ENCODE measurements at places on chromosomes 2 and 18.

DNA sequence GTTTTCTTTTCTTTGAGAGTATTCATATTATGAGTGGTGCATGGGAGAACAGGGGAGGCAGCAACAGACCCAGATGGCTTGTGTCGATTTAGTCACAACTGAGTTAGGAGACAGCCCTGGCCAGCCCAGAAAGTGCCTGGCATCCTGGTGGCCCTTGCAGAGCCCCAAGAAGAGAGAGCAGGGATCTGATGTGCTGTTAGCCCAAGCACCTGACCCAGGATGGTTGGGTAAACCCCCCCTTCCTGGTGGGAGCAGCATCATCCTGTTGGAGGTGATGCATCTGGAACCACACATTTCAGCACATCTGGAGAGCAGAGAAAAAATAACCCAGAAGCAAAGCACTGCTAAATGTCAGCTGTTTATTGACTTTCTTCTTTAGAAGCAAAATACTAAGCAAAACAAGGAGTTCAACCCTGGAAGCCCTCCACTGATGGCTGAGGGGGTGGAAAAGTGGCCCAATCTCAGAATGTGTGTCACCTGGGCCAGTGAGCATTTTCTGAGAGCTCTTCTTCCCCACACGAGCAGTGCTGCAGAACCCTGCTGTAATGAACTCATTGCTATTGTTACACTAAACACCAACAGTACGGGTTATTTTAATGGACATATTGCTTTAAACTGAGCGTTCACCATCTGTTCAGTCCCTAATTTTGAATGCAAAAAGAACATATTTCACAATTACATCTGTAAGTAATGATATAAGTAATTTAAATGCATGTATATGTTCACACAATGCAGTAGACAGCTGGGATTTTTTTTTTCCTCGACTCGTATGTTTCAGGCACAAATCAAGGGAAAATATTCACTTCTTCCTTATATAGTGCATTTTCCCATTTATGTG, 100.6 kb upstream of the SMIM21 start:
- DNase-seq = peak; percentile 17

DNA sequence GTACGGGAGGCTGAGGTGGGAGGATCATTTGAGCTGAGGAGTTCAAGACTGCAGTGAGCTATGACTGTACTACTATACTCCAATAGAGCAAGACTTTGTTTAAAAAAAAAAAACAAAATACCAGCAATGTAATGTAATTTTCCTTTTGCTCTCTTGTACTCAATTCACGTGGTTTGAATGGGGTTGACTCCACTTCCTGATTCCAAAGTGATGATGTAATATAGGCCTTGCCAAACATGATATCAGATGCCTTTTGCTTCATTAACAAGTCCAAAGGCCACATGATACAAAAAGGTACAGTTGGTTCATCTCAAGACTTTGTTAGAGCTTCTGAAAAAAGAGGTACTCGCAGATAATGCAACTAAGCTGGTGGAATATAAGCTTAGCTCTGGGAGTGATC, 321.8 kb downstream of the ZEB2 start:
- DNase-seq = no peak

GRCh38 chr18:10422731-10423130, 31.7 kb upstream of the APCDD1 start:
- no peak for DNase-seq

- no peak for DNase-seq
Measured at GRCh38 chr2:124874219-124874618, 849.1 kb downstream of the CNTNAP5 start.

DNA sequence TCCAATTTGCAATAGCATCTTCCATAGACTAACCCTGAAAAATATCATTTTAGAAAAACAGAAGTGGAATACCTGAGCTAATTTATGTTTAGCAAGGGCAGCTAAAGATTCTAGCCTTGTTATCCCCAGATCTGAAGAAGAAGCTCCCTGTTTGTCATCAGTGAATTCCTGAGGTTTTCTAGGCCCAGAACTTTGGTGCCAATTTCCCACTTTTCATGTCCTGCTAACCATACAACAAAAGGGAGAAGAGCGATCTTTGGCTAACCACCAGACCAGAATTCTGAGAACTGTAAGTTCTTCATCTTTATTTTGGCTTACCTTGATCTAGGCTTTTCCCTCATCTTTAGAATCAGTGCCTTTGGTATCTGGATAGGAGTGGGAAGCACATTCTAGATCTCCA, 51.3 kb upstream of the RASGRP3 start:
- no peak for DNase-seq

DNA sequence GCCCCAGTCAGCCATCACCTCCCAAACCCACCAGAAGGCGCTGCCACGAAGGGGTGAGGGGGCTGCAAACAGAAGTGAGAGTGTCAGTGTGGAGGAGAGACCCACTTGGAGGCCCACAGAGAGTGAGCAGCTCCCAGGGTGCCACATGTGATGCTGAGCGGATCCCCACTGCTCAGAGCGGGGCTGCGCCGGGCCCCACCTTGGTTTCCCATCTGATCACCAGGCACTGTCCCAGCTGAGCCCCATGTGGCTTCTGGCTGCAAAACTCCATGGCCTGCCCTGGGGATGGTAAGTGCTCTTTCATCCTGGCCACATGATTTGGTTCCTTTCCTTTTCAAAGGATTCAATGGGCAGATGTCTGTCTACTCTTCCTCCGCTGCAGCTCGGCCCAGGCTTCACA, 23.8 kb downstream of the SNORC start:
- DNase-seq = no peak

GRCh38 chr2:95305380-95306061, 8.4 kb downstream of the KCNIP3 start:
- no peak for DNase-seq

GRCh38 chr2:74221604-74222299, 23.3 kb downstream of the MTHFD2 start:
- no peak for DNase-seq

DNA sequence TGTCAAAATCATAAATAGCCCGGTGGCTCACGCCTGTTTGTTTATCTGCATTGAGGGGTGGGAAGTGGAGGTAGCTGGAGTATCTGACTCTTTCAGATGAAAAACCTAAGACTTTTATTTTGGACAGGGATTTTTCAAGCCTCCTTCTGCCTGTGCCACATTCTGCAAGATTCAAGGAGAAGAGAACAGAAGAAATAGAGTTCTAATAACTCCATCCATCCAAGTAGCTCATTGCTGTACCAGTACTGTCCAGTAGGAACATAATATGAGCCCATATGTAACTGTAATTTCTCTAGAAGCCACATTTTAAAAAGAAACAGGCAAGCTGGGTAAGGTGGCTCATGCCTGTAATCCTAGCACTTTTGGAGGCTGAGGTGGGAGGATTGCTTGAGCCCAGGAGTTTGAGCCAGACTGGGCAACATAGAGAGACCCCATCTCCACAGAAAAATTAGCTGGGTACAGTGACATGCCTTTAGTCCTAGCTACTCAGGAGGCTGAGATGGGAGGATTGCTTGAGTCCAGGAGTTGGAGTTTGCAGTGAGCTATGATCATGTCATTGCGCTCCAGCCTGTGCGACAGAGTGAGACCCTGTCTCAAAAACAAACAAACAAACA, 35.4 kb upstream of the NT5DC4 start:
- no peak for DNase-seq

- DNase-seq = no peak
Measured at GRCh38 chr2:127986548-127987079, 41.2 kb downstream of the SAP130 start.

DNA sequence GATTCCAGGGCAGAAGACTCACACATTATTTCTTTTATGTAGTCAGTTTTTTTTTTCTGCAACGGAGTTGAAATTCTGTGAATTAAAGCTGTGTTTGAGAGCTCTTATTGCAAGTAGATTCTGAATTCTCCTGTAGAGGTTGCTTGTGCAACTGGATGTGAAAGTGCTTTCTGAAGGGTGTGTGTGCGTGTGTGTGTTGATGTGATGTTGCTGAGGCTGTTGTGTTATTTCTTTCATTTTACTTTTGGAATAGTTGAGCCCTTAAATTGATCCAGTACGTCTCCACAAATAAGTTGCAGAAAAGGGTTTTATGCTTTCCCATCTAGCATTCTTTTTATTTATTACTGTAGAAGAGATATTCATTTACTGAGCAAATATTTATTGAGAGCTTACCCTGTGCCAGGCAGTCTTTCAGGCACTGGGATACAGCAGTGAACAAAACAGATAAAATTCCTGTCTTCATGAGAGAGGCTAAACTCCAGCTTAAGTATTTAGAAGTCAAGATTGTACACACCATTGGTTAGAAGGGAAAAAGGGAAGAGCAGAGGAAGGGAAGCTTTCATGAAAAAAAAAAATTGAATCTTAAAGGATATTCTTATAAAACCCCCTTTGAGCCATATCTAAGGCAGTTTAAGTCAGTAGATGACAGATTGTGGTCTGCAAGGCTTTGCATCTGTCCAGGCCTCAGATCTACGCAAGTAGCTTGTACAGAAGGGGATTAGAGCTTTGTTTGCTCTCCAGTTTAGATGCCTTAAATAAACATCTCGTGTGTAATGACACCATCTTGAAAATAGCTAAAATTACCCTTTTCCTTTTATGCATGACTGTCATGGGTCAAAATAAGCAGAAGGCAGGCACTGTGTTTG, 58.2 kb downstream of the MYO1B start:
- peak; percentile 65 for DNase-seq

DNA sequence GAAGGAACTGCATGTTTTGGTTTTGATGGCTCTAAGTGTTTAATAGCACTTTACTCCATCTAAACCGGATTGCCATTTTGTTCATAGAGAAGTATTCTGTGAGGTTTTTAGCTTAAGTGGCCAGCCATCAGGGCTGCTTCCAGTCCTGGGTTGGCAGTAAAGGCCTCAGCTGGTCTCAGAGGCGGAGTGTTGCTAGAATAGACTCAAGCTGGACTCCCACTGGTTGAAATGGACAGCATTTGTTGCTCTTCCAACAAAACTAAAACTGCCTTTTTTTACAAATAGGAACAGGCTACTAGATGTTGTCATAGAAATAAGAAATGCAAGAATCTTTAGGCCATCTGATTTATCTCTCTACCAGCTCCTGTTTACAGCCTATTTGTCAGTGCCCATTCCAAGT, 126.4 kb downstream of the MAIP1 start:
- DNase-seq = no peak

GRCh38 chr2:85326406-85327159, 1.2 kb downstream of the TGOLN2 start:
- no peak for DNase-seq

DNA sequence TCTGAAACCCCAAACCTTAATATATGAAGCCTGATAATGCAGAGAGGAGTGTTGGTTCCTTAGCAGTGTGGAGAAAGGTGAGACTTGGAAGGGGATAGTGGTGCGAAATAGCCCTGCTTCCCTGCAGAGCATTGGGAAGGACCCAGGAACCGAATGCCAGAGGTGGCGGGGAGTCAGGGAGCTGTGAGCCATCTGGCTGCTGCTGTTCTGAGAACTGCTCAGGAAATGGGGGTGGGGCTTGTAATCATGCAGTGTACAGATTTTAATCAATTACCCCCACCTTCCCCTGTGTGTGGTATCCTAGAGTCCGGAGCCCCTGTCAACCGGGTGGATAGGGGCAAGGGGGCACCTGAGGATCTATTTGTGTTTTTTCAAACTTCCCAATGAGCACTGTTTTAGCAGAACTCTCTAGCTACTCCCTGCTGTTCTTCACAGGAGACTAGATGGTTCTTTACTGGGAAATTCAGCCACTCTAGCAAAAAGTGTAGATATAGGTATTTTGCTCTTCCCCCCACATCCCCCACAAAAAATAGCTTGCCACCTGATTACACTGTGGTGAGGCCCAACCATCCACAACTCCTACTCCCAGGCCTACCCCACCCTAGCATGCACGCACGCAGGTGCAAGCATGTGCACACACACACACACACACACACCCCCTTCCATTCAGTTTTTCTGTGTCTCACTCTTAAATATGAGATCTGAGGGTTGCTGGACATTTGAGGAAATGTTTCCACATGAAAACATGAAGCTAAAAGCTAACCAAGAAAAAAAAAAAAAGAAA, 30.1 kb upstream of the MBOAT2 start:
- peak; percentile 87 for DNase-seq

DNA sequence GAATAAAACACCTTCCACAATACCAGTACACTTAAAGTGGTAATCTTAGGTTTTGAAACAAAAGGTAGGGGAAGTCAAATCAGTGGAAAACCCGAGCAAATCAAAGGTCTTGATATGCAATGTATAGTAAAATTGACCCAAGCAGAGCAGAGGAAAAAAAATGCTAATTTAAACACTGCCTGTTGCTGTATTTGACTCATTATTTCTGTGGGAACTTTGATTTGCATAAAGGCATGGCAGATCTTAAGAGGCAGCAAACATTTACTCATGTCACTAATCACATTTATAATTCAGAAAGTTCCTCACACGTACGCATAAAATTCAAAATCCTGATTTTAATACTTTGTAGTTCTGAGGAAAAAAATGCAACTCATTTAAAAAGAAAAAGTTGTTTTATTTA, 64.4 kb downstream of the IKZF2 start:
- no peak for DNase-seq

GRCh38 chr2:238462782-238463396, 36.2 kb downstream of the ASB1 start:
- DNase-seq = no peak

GRCh38 chr18:23690505-23691068, 1.3 kb downstream of the LAMA3 start:
- DNase-seq = peak; percentile 13

- DNase-seq = no peak
Measured at GRCh38 chr2:47160660-47161059, 5.6 kb upstream of the STPG4 start.

GRCh38 chr2:45404807-45405297, 206.2 kb downstream of the SRBD1 start:
- no peak for DNase-seq

DNA sequence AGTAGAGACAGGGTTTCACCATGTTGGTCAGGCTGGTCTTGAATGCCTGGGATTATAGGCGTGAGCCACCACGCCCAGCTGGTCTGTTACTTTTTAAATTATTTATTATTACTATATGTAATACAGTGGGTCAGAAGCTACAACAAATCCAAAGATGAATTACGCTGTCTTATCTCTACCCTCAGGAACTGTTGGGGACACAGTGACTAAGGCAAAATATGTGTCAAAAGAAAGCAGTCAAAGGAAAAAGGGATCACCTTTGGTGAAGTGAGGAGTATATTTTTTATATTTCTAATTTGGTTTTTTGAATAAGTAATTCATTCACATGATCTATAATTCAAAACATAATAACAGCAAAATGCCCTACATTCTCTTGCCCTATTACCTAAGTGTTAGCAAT, 4.7 kb downstream of the CREB1 start:
- no peak for DNase-seq

DNA sequence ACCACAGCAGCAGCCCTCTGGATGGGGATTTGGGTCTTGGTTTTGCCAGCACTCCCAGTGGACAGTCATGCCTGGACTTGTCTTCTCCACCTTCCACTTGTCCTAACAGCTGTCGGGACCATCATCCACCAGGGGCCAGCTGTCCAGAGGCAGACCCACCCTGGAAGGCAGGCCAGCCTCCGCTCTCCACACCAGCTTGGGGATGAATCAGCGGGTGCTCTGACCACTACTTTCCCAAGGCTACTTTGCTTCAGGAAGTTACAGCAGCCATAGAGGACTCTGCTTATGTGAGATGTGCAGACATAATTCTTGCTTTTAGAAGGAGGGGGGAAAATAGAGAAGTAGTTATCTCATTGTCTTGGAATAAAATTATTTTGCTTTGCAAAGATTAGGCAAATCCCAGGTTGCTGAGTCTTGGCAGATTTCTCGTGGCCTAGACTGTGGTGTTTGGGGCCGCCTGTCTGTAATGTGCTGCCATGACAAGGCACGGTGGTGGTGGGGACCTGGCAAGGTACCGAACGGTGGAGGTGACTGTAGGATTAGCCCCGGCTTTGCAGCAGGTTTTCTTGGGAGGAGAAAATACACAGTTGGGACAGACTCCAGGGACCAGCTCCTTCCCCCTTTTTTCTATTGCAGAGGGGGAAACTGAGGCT, 148.7 kb downstream of the AGAP1 start:
- peak; percentile 64 for DNase-seq
